ENCODE measurements at places on chromosomes 13 and 19.

- H3K36me3 ChIP-seq, result no peaks in the 10 kb centered on the region
- no peak overlapping the region for H3K27ac ChIP-seq
- no peaks in the 10 kb centered on the region for H3K4me1 ChIP-seq
- no peak overlapping the region for H3K4me3 ChIP-seq
- no peaks in the 10 kb centered on the region for H3K27me3 ChIP-seq
Measured at GRCh38 chr13:25699056-25699455, 327.3 kb downstream of the ATP8A2 start.

DNA sequence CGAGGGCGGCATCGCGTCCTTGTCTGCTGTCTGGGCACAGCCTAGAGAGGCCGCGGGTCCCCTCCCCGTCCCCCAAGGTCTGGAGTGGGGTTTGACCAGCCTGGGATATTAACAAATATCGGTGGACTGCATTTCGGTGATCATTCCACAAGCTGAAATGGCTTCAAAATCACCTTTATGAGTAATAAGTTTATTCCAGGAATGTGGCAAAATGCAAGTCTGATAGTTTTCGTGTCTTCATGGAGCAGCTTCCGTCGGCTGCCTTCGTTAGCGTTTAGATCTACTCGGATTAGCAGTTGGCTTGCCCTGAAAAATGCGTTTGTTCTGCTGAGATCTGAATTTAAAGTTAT is 1.1 kb upstream of the GJA3 start:
- H3K27ac ChIP-seq, result no peak overlapping the region
- no peak for DNase-seq
- no peak overlapping the region for H3K4me3 ChIP-seq

- H3K27ac ChIP-seq, result no peak overlapping the region
- DNase-seq, result no peak
- no peaks in the 10 kb centered on the region for H3K27me3 ChIP-seq
- no peak overlapping the region for H3K4me3 ChIP-seq
- H3K4me1 ChIP-seq, result no peaks in the 10 kb centered on the region
Measured at GRCh38 chr19:34408411-34408810, 4.2 kb downstream of the PDCD2L start.

GRCh38 chr19:43872547-43873336 is 45.6 kb downstream of the ZNF283 start:
- H3K27me3 ChIP-seq, result no peaks in the 10 kb centered on the region
- no peaks in the 10 kb centered on the region for H3K36me3 ChIP-seq
- H3K4me1 ChIP-seq, result no peaks in the 10 kb centered on the region

DNA sequence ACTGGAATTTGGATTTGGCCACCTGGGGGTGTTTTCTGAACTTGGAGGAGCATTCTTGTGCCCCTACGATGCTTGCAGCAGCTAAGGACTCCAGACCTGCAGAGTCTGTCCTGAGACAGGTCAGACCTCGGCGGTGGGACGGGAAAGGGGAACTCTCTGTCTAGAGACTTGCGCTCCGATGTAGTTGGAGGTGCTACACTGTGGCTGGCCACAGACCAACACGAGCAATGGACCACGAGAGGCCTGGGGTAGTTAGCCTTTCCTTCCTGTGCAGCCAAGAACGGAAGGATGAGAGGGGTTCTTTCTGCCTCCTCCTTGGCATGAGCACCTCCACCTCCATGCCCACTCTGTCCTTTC is 5.9 kb upstream of the GRAMD1A start:
- H3K4me3 ChIP-seq, result no peak overlapping the region
- H3K36me3 ChIP-seq, result no peaks in the 10 kb centered on the region
- no peak for DNase-seq

DNA sequence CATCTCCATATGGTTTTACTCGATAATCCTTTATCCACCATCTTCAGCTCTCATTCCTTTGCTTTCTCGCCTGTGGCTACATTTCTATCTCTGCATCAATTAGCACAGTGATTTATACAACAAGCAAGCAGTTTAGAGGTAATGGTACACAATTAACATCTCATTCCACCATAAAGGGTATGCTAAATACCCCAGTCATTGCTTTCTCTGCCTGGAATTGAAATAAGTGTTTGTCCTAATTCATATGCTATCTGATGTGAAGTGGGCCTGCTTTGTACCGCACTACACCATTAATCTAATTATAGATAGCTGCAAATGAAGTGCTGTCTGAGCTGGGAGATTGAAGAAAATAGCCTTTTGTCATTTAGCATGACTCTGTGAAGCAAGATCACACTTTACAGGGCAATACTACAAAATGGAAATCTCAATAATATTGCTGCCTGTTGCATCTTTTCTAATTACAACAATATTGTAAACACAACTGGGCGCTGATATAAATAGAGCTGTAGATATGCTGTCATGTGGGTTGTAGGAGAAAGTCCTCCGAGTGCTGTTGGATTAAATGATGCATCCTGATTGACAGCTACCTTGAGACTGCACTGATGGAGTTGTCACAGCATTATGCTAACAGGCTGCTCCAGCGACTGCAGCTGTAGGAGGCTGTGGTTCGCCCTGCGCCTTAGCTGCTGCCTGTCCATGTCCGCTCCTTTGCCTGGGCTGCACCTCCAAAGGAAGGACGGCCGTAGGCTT is 78.2 kb downstream of the GGACT start:
- no peak for DNase-seq
- H3K27ac ChIP-seq, result no peak overlapping the region
- H3K36me3 ChIP-seq, result no peaks in the 10 kb centered on the region
- no peak overlapping the region for H3K4me3 ChIP-seq
- H3K27me3 ChIP-seq, result no peaks in the 10 kb centered on the region

DNA sequence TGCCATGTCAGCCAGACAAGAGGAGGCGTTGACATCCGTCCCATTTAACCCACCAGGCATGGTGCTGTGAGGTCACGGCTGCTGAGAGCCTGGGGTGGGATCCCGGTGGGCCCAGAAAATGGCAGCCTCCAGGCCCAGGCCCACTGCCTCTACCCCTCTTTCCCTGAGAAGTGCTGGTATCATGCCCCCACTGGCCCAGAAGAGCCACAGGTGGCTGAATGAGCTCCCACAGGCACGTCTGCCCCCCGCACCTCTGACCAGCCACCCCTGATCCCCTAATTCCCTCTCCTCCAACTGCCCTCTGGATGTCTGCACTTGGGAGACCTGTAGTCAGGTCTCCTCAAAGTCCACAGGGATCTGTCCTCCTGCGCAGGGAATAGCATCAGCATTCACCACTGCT is 37.3 kb upstream of the KCTD15 start:
- no peak for DNase-seq
- H3K27me3 ChIP-seq, result no peaks in the 10 kb centered on the region
- no peak overlapping the region for H3K4me3 ChIP-seq
- no peaks in the 10 kb centered on the region for H3K36me3 ChIP-seq
- H3K27ac ChIP-seq, result no peak overlapping the region

DNA sequence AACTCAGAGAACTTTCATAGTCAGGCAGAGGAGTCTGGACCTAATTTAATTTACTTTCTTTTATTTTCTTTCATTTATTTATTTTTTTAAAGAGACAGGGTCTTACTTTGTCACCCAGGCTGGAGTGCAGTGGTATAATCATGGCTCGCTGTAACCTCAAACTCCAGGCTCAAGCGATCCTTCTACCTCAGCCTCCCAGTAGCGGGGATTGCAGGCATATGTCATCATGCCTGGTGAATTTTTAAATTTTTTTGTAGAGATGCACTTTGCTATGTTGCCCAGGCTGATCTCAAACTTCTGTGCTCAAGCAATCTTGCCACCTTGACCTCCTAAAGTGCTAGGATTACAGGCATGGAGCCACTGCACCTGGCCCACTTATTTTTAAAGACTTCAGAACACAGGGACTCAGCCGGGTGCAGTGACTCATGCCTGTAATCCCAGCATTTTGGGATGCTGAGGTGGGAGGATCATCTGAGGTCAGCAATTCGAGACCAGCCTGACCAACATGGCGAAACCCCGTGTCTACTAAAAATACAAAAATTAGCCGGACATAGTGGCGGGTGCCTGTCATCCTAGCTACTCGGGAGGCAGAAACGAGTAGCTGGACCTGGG is 50.6 kb downstream of the KLF5 start:
- DNase-seq, result peak; percentile 58
- no peak overlapping the region for H3K4me3 ChIP-seq
- no peaks in the 10 kb centered on the region for H3K36me3 ChIP-seq
- no peaks in the 10 kb centered on the region for H3K4me1 ChIP-seq
- H3K27ac ChIP-seq, result no peak overlapping the region

GRCh38 chr13:29664591-29664990 is 69.1 kb upstream of the SLC7A1 start:
- H3K36me3 ChIP-seq, result no peaks in the 10 kb centered on the region
- DNase-seq, result no peak
- no peaks in the 10 kb centered on the region for H3K27me3 ChIP-seq
- H3K4me3 ChIP-seq, result no peak overlapping the region

DNA sequence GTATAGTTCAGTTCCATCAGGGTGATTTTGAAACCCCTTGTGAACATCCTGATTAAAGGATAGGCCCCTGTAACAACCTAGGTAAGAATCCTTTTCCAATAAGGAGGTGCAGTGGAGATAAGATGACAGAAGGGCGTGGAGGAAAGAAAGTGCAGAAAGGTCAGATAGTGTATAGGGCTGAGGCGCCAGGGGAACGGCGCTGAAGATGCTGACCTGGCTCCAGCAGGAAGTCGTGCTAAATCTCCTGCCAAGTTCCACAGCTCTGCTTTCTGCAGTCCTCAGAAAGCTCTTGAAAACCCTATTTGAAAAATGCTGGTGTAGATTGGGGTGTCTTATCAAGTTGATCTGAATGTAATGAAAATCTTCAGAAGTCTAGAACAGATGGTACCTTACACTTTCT is 221.7 kb downstream of the COG6 start:
- H3K4me3 ChIP-seq, result no peak overlapping the region
- H3K4me1 ChIP-seq, result no peaks in the 10 kb centered on the region
- DNase-seq, result no peak
- H3K36me3 ChIP-seq, result no peaks in the 10 kb centered on the region

- DNase-seq, result no peak
- no peaks in the 10 kb centered on the region for H3K27me3 ChIP-seq
Measured at GRCh38 chr19:7552781-7553180, 17.3 kb downstream of the PNPLA6 start.

DNA sequence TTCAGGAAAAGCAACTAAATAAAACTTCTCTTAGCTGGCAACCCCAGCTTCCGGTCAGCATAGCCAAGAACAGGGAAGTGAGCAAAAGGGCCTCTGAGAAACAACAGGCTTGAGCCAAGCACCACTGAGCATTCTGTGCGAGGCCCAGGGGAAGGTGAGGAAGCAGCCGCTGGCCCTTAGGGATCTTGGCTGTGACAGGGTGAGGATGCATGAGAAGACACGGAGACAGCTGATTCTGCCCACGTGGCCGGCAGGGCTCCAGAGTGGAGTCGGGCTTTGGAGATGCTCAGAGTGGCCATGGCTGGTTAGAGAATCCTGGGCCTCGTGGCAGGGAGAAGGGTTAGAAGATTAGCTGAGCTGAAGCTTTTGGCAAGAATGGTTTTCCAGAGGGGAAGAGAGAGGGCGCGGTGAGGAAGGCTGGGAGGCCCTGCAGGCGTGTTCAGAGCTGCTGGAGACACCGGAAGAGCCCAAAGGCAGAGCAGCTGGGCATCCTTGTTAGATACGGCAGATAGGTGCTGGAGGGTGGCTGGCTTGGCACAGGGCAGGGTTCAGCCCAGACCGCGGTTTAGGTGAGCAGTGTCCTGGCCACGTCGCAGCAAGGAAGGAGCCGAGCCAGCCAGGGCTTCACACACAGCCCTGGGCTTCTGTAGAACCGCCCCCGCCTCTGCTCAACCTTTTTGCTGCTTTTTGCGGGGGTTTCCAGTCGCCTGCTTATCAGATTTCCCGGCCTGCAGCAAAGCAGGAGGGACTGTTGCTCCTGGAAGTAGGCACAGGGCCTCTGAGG is 17.3 kb downstream of the UPF1 start:
- no peak overlapping the region for H3K4me3 ChIP-seq
- H3K4me1 ChIP-seq, result peaks cover 30% of the 10 kb centered on the region
- H3K36me3 ChIP-seq, result peaks cover 53% of the 10 kb centered on the region
- no peaks in the 10 kb centered on the region for H3K27me3 ChIP-seq

DNA sequence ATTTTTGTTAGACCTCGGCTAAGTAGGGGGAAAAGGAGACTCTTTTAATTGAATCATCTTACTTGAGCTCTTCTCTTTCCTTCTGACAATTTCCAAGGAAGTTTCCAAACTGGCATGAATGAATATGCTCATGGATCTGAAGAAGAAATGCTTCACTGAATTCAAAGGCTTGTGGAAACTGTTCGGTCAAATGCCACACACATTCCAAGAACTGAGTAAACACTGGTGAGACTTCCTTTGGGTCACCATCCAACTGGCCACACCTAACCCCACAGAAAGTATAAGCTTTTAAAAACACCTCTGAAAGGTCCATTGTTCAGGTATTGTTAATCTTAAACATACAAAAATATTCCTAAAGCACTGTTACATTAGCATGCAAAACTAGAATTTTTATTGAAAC is 33.6 kb downstream of the MTMR6 start:
- DNase-seq, result no peak
- peaks cover 4% of the 10 kb centered on the region for H3K36me3 ChIP-seq
- no peak overlapping the region for H3K4me3 ChIP-seq
- H3K27ac ChIP-seq, result no peak overlapping the region
- H3K4me1 ChIP-seq, result no peaks in the 10 kb centered on the region
- H3K27me3 ChIP-seq, result no peaks in the 10 kb centered on the region

GRCh38 chr13:112956571-112957294 is 12.3 kb upstream of the MCF2L start:
- no peaks in the 10 kb centered on the region for H3K27me3 ChIP-seq
- H3K4me1 ChIP-seq, result no peaks in the 10 kb centered on the region
- H3K27ac ChIP-seq, result no peak overlapping the region
- DNase-seq, result no peak
- no peak overlapping the region for H3K4me3 ChIP-seq

DNA sequence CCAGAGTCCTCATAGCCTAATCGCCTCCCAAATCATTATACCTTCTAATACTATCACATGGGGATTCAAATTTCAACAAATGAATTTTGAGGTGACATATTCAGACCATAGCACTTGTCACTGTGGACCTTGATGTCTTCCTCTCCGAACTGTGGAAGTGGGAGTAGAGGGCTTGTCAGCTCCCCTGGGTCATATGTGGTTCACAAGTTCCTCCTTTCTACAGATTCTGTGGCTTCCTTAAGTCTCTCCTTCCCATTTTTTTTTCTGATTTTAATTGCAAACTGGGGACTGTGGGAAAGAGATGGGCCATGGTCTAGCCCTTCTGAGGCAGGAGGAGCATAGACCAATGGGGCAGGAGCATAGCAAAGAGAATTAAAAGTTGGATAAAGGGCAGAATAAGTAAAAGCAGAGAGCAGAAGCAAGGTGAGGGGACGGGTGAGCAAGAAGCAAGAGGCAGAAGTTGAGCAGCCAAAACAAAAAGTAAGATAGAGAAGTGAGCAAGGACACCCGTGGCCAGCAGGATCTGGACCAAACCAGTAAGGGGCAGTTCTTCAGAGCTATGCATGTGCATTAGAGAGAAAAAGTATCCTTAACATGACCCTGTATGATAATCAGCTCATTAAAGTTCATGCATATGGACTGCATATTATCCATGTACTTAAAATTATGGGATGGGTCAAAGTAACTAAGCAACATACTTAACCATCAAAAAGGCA is 2.6 kb upstream of the SIGLEC7 start:
- no peaks in the 10 kb centered on the region for H3K36me3 ChIP-seq
- no peaks in the 10 kb centered on the region for H3K27me3 ChIP-seq
- DNase-seq, result no peak
- peaks cover under 1% of the 10 kb centered on the region for H3K4me1 ChIP-seq
